K562 (cell line): ENCODE measurements at places on chromosomes 7 and 10. TPM values are rescaled to one million over a fixed set of nuclear protein-coding genes. Genes with fewer than 3 reads are reported as not detected.
A peak's percentile ranks its signal among the peaks of the same experiment; 100 is the strongest.

The IFIT1B gene
- not detected in 2 replicates for total RNA-seq

The DRGX gene
- total RNA-seq, result not detected in 2 replicates

The CALML3 gene
- not detected in 2 replicates for total RNA-seq

The PTPN20 gene
- total RNA-seq, result not detected in 2 replicates

The GTPBP10 gene
- total RNA-seq, result 58.3 and 65.2 TPM in 2 replicates

DNA sequence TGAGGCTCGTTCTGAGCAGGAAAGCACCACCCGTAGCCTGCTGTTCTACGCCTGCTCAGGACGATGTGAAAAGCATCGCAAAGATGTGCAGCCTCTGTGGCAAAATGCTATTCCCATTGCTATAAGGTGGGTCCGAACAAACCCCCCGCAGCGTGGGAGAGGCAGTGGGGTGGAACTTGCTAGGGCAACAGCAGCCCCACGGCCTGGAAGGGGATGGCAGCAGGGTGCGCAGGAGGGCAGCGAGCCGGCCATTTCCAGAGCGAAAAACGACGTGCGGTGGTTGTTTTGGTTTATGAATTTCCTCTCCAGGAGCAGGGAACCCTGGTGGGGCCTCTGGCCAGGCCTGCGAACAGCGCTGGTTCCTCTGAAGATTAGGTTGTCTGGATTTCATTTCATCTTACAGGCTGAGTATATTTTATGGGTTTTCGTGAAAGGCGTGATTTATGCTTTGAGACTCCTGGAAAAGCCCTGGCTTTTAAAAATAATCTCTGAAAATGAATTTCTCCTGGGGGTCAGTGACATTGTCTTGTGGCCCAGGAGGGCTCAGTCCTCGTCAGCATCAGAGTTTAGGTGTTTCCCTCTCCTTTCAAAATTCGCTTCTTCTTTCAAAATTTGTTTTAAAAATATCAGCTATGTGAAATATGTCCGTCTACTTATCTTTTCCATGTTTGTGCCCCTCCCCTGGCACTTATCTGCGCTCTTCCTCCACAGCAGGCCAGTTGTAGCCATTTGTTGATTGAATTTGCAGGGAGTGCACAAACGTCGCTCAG, 42.3 kb upstream of the UBE3C start:
- H3K4me3 ChIP-seq, result no peak overlapping the region
- no peak overlapping the region for H3K27ac ChIP-seq
- H3K4me1 ChIP-seq, result peaks cover 4% of the 10 kb centered on the region
- DNase-seq, result no peak
- H3K27me3 ChIP-seq, result peaks cover 73% of the 10 kb centered on the region
- H3K36me3 ChIP-seq, result no peaks in the 10 kb centered on the region

- H3K4me1 ChIP-seq, result no peaks in the 10 kb centered on the region
- H3K36me3 ChIP-seq, result no peaks in the 10 kb centered on the region
- DNase-seq, result no peak
- H3K27ac ChIP-seq, result peak overlapping the region; percentile 10; the same call in 1 of the 3 replicates
These were observed 247.9 kb upstream of the PTN start for GRCh38 chr7:137591421-137591837.

- DNase-seq, result no peak
- H3K36me3 ChIP-seq, result no peaks in the 10 kb centered on the region
- no peaks in the 10 kb centered on the region for H3K4me1 ChIP-seq
- no peak overlapping the region for H3K27ac ChIP-seq
- H3K4me3 ChIP-seq, result no peak overlapping the region
- H3K27me3 ChIP-seq, result peaks cover 29% of the 10 kb centered on the region
These were observed 189.1 kb upstream of the FRMD4A start for GRCh38 chr10:14519785-14520184.

DNA sequence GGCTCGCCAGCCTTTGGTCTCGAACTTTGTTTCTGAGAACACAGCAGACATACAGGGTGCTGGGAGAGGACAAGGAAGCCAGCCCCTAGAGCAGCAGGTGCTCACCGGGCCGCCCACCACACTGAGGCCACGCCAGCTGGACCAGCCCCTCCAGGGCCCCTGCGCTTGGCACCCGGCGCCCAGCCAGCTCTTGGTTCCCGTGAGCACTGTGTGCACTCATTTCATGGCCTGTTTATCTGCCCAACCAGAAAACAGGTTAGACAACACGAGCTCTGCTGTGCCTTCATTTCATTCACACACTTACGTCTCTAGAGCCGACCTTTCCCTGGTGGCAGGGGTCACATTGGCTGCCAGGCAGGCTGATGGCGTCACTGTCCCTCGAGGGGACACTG, 104.0 kb downstream of the CYTH3 start:
- DNase-seq, result no peak
- H3K36me3 ChIP-seq, result peaks cover 34% of the 10 kb centered on the region; the same call in 1 of the 3 replicates

GRCh38 chr7:27030393-27031050, 65.3 kb downstream of the HOXA1 start:
- no peaks in the 10 kb centered on the region for H3K36me3 ChIP-seq
- H3K27ac ChIP-seq, result no peak overlapping the region
- no peaks in the 10 kb centered on the region for H3K4me1 ChIP-seq
- no peaks in the 10 kb centered on the region; the same call in 1 of the 2 replicates for H3K27me3 ChIP-seq
- DNase-seq, result no peak

DNA sequence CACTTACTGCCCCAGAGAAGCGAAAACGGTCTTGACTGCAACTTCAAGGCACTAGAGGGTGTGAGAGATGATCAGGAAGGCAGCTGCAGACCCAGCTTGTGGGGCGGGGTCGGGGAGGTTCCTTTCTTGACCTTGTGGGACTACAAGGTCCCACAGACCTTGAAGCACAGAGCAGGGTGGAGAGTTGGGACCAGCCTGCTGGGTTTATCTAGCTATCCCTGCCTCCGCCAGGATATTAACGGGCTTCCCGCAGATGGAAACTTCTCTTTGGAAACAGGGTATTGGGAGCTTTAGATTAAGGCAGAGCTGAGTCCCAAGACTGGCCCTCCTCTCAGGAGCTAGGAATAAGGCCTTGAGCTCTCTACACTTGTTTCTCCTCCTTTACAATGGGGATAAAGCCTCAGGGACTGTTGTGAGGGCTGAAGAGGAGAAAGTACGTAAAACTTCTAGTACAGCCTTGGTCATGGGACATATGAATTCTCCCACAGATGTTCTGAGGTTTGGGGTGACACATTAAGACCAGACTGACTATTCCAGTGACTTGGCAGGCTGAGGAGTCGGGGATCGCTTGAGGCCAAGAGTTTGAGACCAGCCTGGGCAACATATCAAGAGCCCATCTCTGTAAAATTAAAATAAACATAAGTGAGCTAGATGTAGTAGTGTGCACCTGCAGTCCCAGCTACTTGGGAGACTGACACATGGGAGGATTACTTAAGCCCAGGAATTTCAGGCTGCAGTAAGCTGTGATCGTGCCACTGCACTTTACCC, 153.2 kb downstream of the CDH23 start:
- no peaks in the 10 kb centered on the region for H3K36me3 ChIP-seq
- H3K4me1 ChIP-seq, result peaks cover 10% of the 10 kb centered on the region; the same call in 2 of the 3 replicates
- DNase-seq, result peak; percentile 41
- H3K4me3 ChIP-seq, result no peak overlapping the region
- no peak overlapping the region for H3K27ac ChIP-seq
- peaks cover 11% of the 10 kb centered on the region for H3K27me3 ChIP-seq

DNA sequence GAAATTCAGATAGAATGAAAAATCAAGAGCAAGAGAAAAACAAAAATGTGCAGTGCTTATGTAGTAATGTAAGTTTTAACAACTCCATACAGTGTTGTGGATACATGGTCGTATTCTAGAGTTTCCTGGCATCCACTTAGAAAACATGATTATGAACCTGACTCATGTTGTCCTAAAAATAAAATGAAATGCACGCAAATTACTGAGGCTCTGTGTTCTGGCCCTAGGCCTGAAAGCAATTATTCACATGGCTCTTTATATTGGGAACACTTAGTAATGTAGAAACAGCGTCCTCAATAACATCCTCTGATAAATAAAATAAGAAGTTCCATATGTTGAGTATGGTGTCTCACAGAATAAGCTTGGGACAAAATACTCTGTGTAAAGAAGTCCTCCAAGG, 200.2 kb upstream of the SEMA3E start:
- no peaks in the 10 kb centered on the region for H3K4me1 ChIP-seq
- H3K27ac ChIP-seq, result no peak overlapping the region
- H3K27me3 ChIP-seq, result no peaks in the 10 kb centered on the region
- H3K4me3 ChIP-seq, result no peak overlapping the region
- H3K36me3 ChIP-seq, result no peaks in the 10 kb centered on the region

GRCh38 chr7:10360050-10360449, 613.6 kb upstream of the PHF14 start:
- no peak overlapping the region for H3K27ac ChIP-seq
- no peak for DNase-seq
- no peak overlapping the region for H3K4me3 ChIP-seq
- H3K36me3 ChIP-seq, result no peaks in the 10 kb centered on the region
- no peaks in the 10 kb centered on the region for H3K4me1 ChIP-seq
- H3K27me3 ChIP-seq, result no peaks in the 10 kb centered on the region

GRCh38 chr7:24781106-24781505, 23.8 kb upstream of the GSDME start:
- no peak overlapping the region for H3K27ac ChIP-seq
- H3K4me3 ChIP-seq, result no peak overlapping the region
- no peak for DNase-seq
